ENCODE measurements at places on chromosomes 16 and 17.

DNA sequence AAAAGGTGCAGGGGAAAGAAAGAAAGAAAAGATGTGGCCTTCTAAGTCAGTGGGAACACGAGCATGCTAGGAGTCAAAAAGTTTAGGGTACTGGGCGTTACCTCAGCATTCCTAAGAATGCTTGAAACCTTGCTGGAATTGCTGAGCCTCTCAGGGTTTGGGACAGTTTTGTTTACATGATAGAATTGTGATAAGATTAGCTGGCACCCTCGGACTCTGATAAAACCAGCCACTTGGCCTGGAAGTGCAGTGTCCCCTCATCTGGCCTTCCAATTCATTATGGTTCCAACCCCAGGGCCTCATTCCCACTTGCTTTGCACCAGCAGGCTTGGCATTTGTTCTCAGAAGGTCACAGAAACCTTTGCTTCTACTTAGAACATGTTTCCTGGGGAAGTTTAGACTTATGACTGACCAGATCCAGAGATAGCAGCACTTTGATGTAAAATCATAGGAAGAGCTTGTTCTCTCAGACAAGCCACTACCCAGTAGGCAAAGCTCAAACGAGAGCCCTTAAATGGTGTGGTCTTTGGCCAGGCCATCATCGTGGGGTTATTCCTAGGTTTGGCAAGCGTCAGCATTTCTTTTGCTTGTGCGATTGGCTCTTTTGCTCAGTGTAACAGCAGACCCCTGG, 8.0 kb downstream of the SGF29 start:
- DNase-seq: no peak

- DNase-seq: no peak
These were observed 6.3 kb upstream of the AHSP start for GRCh38 chr16:31521368-31521767.

- DNase-seq: no peak
These were observed 115.1 kb downstream of the HIC1 start for GRCh38 chr17:2170023-2170422.

DNA sequence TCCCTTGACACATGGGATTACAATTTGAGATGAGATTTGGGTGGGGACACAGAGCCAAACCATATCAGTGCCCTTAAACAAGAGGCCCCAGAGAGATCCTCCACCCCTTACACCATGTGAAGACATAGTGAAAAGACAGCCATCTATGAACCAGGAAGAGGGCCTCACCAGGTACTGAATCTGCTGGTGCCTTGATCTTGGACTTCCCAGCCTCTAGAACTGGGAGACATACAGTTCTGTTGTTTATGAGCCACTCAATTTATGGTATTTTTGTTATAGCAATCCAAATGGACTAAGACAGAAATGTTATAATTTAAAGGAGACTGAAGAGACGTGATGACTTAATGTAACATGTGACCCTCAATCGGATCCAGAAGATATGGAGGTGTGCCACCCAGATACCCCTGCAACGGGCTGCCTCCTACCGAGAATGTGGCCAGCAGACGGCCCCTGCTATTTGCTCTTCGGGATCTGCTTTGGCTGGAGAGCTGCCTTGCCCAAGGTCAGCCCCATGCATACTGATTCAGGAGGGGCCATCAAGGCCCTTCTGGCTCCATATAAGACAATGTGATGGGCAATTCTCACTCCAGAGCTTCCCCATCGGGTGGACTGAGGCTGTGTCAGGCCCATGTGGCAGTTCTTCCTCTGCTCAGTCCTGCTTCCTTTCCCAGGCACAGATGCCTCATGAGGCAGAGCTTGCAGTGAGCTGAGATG, 80.6 kb downstream of the NETO2 start:
- DNase-seq: no peak

Measured in CD4-positive, alpha-beta T cell treated with Interferon alpha-2 for 1 hour (primary cell).